ENCODE measurements at places on chromosomes 1 and 21.

- no peak for DNase-seq
Observed at GRCh38 chr1:209674957-209675564, at the start of gene G0S2. Gene G0S2, plus strand, starts transcription at chr1:209675412. Its CDS starts 273 bp downstream, at chr1:209675685.

DNA sequence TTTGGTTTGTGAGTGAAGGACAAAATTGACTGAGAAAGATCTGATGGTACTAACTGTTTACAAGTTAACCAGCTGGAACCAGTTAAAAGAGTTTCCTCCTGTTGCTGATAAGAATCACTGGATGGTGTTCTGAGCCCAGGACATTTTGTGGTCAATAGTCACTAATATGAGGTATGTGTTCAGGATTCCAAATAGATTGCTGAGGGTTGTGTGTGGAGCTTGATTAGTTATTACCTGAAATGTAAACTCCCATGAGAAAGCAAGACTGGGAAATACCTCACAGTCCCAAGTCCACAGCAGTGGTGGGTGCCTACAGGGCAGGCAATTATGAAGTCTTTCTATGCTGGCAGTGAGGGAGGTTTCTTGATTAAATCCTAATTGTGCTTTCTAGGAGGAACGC, 164.6 kb downstream of the DNM3 start:
- DNase-seq = no peak

DNA sequence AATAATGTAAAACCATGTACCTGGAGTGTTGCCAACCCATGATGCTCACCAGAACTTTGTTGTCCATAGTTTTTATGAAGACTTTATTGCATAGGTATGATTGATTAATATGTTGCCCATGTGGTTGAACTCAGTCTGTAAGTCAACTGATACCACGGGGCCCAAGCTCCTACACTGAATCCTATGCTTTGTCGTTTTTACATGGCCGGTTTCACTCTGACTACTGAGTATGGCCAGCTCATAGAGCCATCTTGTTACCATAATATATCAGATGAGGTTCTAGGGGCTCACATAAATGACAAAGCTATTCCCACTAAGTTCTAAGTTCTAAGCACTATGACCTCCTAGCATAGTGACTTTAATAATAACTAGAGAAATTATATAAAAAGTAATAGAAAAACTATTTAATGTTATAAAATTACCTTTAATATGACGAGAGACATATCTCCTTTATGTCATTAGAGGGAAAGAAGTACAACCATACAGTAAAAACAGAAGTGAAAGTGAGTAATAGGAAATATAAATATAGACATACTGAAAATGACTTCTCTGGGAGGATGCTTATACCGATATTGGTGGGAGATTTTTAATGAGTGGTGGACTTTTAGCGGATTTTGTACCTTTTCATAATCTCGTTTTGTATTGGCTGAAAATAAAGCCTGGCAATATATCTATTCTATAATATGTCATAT, 983.4 kb upstream of the PRMT6 start:
- no peak for DNase-seq

- peak; percentile 82 for DNase-seq
Observed at GRCh38 chr1:1574721-1575537, at the start of gene SSU72. Gene SSU72, minus strand, starts transcription at chr1:1574863. Its CDS starts 306 bp downstream, at chr1:1574557.

DNA sequence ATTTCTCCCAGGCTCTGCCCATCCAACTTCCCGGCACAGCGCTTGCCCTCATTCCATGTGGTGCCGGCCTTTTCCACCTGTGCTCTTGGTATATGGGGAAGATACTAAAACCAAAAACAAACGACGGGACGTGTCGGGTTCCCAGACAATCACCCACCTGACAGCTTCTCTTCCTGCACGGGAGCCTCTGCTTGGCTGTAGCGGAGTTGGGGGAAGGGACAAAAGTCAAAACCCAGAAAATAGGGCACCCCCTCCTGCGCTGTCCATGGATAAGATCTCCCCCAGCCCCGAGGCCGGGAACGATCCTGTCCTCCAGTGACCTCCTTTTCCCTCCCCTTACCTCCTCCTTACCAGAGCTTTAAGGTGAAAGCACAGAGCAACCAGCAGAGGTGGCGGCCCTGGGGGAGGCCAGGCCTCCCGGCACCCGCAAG, 640 bp downstream of the JTB start:
- DNase-seq = no peak
